EL (cell line): ENCODE measurements at places on chromosomes 4 and X.

DNA sequence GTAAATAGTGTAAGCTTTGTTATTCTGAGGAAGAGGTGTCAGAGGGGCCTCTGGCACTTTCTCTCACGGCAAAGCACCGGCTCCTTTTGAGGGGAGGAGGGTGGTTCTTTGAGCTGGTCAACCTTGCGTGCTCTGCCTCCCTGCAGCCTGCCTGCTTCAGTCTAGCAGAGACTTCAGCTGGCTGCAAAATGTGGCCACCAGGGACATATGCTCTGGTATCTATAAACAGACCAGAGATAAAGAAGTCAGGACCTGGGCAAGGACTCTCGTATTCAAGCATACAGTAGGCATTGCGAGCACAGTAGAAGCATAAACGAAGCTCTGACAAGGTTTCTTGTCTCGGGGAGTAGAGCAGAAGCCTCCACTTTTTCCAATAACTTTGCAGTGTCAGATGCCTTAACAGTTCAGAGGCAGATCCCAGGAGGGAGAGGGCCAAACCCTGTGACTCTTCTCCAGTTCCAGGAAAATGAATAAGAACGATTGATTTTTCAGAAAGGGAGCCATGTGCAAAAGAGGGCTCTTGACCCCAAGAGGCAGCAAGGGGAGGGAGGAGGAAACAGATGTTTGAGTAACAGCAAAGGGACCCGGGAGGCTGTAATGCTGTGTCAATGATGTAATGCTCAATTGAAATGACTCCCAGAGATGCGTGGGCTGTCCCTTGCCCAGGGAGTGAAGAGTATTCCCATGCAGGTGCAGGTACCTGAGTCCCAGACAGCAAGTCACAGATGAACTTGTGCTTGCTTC lies 57.9 kb upstream of the TEX13D start:
- no peak for DNase-seq

DNA sequence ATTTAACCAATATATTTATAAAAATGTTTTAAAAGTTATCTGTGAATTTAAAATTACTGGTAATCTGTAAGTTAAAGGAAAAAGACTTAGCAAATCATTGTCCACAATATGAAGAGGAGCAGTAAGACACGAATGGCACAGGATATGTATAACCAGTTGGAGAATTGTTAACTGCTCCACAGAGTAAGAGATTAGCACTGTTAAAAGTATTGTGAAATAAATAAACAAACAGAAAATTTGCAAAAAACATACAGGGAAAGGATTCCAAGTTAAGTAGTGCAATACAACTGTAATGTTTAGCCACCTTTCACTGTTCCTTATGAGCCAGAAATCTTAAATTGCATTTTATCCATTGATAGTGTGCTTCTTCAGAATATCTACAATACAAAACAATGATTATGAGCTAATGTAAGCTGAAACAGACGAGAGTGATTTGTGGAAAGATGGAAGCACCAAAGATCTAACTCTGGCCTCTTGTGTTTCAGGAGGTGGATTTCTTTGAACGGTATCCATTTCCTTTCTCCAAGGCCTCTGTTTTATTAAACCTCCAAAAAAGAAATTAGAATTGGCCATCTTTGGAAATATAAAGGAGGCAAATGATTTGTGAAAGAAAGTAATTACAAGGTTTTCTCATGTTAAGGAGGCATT lies 188.4 kb downstream of the UNC5C start:
- no peak for DNase-seq

DNA sequence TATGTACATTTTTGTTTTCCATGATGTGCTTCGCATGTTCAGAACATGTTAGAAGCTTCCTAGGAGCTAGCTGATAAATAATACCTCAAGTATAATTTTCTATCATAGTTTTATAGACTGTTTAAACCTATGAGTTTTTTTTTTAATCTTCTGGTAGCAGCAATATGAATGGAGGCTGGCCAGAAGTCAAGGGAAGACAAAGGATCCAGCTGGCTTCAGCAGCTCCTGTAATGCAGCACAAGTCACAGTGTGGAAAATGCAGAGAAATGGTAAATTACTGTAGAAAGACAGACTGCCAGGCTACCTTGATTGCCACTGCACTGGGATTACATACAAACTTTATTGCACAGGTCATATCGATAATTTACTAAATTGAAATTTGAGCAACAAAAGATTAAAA lies 537.9 kb downstream of the IQCM start:
- DNase-seq = no peak

DNA sequence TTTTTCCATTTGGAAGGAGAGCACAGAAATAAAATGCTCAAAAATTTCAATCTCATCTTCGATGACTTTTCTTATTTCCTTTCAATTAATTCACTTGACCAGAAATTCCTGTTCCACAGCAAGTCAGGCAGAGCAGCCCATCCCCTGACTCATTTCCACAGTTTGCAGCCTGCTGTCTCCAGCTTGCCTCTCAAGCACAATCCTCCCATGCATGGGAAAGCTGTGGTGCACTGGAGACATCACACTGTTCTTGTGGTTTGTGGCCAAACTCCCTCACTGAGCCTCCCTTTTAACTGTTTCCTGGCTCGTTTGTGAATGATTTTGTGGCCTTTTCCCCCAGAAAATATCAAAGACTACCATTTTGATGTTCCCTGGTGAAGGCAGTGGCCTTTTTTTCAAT lies 114.0 kb upstream of the ENPEP start:
- DNase-seq = peak; percentile 48

DNA sequence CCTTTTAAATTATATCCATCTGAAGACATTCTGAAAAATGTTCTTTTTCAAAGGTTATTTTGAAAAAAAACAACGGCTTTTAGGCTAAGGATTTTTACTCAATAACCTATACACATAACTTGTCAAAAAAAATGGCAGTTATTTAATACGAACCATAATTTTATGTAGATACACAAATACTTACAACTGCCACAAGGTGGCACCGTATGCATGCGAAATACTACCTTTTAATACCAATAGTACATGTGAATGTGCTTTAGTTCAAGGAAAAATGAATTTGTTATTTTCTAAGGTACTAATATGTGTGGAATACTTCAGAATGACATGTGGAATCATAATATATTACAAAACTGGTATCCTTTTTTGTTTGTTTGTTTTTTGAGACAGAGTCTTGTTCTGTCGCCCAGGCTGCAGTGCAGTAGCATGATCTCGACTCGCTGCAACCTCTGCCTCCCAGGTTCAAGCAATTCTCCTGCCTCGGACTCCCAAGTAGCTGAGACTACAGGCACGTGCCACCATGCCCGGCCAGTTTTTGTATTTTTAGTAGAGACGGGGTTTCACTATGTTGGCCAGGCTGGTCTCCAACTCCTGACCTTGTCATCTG lies 4.6 kb upstream of the MAD2L1 start:
- peak; percentile 74 for DNase-seq

DNA sequence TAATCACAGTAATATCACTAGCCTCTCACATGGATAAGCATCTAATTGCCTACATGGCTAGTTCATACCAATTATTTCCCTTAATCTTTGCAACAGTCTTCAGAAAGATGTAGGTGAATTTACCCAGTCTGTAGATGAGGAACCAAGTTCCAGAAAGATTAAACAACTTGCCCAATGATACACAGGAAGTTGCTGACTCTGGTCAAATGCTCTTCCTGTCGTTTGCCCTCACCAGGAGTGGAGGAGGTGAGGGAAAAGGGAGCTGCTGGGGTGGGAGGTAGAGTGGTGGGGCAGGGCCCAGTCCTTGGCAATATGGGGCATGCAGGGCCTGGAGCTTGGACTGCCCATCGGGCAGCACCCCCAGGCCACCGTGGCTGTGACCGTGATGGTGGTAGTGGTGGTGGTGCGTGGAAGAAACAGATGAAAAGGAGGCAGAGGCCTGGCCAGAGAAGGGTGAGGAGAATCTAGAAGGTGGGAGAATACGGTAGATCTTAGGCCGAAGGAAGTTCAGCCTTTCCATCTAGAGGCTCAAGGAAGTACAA lies 2.3 kb upstream of the KDM5C start:
- DNase-seq = no peak

DNA sequence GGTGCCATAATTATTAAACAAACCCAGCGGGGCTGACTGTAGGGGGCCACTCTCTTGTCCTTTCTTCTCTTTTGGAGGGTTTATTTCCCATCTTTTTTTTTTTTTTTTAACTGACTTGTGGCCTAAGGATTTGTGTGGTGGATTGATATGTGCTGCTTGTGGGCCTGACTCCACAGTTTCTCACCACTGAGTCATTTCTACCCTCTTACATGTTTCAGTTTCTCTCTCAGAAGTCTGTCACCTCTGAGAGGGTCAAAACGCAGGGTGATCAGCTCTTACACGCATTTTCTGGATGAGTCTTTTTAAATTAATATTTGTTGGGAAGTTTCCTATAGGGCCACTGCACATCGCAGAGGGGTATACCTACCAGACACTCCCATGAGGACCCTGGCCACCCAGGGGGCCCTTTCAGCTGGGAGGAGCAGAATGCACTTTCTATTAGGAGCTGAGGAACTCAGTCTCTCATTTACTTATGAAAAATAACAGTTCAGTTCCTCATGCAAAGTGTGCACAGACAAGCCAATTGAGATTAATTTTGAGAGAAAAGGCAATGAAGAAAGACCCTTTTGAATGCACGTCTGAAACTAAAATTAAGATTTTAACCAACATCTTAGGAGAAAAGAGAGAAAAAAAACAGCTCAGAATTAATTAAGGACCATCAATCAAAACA lies 407.9 kb downstream of the TECRL start:
- no peak for DNase-seq

- peak; percentile 74 for DNase-seq
Observed at GRCh38 chrX:57595381-57595811, 3.6 kb downstream of the ZXDB start.

- no peak for DNase-seq
Observed at GRCh38 chr4:41897698-41898097, 37.5 kb upstream of the TMEM33 start.

DNA sequence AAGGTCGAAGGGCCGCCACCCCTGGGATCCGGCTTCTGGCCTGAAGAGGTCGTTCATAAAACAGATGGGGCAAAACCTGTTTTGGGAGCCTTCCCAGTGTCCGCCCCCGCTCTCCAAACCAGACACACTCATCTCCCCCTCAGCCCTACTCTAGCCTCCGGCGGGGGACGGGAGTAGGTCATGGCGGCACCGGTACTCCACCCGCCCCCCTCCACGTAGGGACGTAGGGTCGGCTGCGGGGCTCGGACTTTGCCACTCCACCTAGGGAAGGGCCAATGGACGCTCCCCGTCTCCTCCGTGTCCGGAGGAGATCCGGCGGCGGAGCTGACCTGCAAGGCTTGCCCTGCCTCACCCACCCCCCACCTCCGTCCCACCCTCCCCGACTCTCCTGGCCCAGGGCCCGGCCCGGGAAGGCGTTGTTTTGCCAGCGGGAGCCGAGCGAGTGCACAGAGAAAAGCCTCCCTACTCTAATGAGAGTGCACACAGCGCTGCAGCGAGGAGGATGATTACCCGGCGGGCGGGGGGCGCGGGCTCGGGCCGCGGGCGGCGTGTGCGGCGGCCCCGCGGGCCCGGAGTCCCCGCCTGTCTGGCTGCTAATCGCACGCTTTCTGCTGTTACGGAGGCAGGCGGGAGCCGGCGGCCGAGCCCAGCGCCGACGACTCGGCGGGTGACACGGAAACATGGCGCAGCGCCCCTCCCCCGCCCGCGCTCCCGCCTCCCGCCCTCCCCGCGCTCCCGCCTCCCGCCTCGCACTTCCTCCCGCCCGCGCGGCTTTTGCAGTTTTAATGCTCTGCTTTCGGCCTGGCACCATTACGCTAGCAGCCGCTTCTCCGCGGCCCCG lies 8.3 kb upstream of the BCOR start:
- peak; percentile 61 for DNase-seq

GRCh38 chr4:77229433-77229832 lies 72.4 kb downstream of the CCNG2 start:
- no peak for DNase-seq

DNA sequence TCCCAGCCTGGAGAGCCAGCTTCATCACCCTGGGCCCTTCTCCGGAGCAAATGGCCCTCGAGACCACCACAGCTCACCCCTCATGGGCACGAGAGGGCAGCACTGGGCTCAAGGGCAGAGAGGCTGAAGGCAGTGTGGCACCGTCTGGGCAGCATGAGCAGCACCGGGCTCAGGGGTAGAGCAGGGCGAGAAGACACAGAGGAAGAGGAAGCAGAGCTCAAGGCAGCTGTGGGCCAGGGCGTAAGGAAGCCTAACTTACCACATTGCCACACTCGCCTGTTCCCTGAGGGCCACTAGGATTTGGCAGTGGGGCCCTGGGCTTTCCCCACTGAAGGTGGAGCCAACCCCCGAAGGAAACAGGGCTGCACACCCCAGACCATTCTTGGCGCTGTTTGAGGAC lies 15.5 kb downstream of the ZNF185 start:
- no peak for DNase-seq

DNA sequence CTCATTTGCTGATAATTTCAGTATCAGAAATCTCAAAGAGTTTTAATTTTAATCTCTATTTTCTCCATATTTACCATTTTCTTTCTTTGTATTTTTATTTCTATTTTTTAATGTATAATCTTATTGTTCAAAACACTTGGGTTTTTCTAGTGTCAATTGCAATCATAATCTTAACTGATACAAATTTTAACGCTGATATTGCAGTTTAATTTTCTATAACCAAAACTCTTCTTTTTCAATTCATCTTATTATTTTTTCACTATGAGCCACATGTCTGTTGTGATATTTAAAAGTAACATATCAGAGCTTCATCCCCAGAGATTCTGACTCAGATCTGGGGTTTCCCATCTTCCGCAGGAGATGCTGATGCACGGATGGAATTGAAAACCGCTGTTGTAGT lies 16.2 kb downstream of the ADAM29 start:
- no peak for DNase-seq

DNA sequence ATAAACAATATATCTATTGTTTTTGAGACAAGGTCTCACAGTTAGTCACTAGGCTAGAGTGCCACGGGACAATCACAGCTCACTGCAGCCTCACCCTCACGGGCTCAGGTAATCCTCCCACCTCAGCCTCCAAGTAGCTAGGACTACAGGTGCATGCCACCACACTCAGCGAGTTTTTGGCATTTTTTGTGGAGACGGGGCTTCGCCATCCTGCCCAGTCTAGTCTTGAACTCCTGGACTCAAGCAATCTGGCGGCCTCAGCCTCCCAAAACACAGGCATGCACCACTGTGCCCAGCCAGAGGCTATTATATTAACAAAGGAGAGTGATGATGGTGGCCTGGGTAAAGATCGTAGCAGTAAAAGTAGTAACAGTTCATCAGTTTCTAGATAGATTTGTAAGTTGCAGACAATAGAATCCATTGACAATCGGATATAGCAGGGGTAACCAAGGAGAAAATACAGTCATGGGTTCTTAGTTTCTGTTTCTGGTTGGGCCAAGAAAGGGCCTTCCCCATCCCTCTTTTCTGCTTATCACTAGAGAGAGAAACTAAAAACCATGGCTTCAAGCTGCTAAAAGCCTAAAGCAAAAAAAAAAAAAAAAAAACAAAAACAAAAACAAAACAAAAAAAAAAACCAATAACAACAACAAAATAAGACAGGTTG lies 60.6 kb downstream of the ANXA10 start:
- DNase-seq = no peak
